Jurkat, Clone E6-1 (cell line): ENCODE measurements at places on chromosomes 5 and 9.

DNA sequence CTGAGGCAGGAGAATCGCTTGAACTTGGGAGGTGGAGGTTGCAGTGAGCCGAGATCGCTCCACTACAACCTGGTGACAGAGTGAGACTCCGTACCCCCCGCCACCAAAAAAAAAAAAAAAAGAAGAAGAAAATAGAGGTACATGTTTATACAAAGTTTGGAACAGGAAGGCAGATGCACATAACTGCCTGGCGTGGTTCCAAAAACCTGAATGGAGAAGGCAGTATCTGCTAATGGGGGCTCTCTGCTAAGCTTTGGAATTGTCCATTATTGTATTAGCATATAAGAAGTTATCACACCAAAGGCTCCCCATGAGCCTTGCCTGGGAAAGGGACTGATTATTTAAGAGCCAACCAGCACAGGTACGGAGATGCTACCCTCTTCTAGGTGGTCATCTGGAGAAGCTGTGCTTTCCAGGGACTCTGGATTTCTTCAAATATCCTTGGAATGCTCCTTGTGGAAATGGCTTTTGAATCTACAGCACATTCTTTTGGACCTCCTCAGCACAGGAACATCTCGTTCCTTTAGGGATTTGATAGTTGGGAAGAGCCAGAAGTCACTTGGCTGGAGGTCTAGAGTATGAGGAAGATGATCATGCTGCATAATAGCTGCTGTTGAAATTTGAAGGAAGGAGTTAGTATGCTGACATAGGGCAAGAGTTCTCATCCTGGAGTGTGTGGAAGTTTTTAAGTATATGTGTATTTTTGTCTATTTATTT lies 42.5 kb upstream of the ABCA1 start:
- DNase-seq: no peak

GRCh38 chr9:134886413-134886913 lies 5.9 kb downstream of the FCN2 start:
- DNase-seq: no peak

DNA sequence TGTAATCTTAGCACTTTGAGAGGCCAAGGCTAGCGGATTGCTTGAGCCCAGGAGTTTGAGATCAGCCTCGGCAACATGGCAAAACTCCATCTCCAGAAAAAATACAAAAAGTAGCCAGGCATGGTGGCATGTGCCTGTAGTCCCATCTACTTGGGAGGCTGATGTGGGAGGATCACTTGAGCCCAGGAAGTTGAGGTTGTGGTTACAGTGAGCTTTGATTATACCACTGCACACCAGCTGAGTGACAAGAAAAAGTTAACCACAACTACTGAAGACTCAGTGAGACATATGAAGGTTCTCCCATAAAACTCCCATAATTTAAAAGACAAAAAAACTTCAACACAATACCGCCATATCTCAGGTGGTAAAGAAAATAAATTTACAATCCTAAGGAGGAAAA lies 98.0 kb downstream of the NR6A1 start:
- DNase-seq: peak; percentile 79

GRCh38 chr5:171676286-171676944 lies 109.2 kb upstream of the SMIM23 start:
- no peak for DNase-seq

- DNase-seq: no peak
These were observed 121.5 kb downstream of the MAST4 start for GRCh38 chr5:66717455-66718373.

GRCh38 chr9:5492965-5493678 lies 17.2 kb upstream of the PDCD1LG2 start:
- no peak for DNase-seq

DNA sequence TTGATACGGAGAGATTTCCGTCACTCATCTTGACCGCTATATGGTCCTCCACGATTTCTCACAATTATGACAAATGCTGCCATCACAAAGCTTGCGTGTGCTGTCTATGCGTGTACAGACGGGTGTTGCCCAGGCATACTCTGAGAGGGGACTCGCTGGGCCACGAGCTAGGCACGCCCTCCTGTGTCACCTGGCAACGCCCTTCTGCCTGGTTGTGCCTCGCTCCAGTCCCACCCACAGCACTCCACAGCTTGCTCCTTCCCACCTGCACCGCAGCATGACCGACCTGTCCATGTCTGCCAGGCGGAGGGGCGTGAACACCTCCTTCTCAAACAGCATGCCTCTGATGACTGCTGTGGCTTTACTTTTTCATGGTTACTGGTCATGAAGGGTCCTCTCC lies 55.6 kb downstream of the CAMSAP1 start:
- no peak for DNase-seq

- DNase-seq: peak; percentile 47
These were observed 53.7 kb upstream of the ANKH start for GRCh38 chr5:14925326-14925725.

- no peak for DNase-seq
These were observed 158.0 kb downstream of the BAAT start for GRCh38 chr9:101226803-101227202.

DNA sequence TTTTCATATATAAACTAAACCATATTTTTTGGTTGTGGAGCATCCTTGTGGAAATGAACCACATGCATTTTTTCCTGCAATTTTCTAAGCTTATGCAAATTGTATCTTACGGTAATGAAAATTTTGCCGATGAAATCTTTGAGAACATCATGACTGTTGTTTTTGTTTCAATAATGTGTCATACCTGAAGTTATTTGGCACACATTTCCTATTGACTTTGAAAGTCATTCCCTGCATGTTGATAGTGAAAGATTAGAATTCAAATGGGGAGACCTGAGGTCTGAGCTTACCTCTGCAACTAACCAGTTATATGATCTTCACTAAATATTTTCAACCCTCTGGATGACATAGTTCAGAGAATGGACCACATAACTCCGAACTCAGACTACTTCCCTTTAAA lies 88.5 kb downstream of the PRR16 start:
- DNase-seq: no peak

- DNase-seq: no peak
These were observed 19.2 kb upstream of the FYB1 start for GRCh38 chr5:39238366-39239105.

DNA sequence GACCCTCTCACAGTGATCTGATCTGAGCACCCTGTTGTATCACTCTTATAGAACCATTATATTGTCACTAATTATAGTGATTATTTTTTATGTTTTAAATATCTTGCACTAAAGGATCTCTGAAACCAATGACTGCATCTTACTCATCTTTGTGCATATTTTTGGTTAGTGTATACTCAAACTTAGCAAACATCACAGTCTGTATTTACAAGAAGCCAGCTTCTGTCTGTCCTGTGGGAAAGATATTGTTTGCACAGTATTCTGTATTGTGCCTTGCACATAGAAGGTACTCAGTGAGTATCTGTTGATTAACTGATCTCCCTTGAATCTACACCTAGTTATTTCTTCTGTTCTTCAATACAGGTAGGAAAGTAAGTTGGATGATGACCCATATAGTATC lies 131.5 kb downstream of the PAM start:
- no peak for DNase-seq

DNA sequence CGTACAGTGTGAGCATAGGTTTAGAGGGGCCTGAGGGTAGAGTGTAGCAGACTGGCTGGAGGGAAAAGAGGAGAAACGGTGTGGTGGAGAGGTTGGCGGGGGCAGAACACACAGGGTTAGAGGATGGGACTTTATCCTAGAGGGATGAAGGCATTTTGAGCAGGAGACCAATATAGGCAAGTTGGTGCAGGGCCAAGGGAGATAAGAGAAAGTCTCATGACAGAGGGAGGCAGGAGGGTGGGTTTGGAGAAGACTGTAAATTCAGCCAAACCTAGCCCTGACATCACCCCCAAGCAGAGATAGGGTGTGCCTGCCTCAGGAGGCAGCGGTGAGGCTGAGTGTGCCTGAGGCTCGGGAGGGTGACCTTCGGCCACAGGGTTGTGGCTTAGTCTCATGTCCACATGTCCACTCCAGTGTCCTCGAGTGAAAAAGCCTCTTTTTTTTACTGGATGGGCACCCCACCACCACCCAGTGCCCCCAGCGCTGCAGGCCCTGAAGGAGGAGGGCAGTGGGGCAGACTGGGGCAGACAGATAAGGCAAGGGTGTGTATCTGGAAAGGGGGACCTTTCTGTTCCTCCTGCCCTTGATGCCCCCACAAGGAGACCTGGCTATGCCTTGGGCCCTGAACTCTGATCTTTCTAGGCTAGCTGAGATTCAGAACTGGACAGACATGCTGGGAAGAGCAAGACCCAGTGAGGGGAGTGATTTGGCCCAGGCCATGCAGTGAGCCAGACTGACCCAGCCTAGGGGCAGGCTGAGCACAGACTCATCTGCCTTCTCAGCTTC lies 108.7 kb downstream of the RGS3 start:
- DNase-seq: no peak

- DNase-seq: no peak
These were observed 586 bp downstream of the HMGXB3 start for GRCh38 chr5:150000990-150001659.
